Breast epithelium (tissue), 4 donors: ENCODE measurements at places on chromosomes 12 and 14.

- DNase-seq, result no peak
Observed at GRCh38 chr12:75814851-75815754, 216.5 kb downstream of the PHLDA1 start.

GRCh38 chr12:68007466-68007865 lies 18.2 kb downstream of the IFNG-AS1 start:
- no peak for DNase-seq

DNA sequence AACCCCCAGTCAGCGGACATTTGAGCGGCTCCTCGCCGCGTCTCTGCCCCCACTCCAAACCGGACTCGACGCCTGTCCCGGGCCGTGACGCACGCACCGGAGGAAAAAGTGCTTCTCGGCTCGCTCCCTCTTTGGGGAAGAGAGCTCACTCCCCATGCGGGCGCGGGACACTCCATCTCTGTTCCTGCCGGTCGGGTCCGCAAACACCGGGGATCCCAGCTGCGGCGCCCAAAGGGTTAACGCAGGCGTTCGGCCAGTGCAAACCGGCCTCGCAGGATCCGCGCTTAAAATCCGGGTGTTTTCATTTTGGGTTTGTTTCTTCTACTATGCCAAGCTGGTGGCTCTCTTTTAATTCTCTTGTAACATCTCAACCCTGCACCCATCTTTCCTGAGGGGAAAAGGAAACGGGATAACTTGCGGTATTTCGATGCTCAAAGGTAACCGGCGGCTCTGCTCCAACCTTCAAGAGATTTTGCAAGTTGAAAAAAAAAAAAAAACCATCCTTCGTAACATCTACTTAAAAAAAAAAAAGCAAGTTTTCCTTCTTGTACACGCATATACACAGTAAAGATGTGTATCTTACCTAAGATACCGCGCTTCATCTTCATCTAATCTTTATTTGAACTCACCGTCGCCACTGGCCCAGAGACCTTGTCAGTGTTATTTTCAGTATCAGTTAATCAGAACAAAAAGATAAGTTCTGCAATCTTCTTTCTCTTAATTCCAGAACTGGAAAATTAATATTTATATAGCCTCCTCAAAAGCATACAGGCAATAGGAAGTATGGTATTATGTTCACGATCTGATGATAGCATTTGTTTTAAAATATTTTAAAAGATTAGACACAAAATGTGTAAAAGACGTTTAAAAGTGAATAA lies 1.6 kb upstream of the ATP2B1 start:
- peak; percentile 65 for DNase-seq

GRCh38 chr12:572532-572899 lies 90.7 kb downstream of the NINJ2 start:
- no peak for DNase-seq

GRCh38 chr14:100896369-100897060 lies 7.0 kb downstream of the RTL1 start:
- peak; percentile 28 for DNase-seq

DNA sequence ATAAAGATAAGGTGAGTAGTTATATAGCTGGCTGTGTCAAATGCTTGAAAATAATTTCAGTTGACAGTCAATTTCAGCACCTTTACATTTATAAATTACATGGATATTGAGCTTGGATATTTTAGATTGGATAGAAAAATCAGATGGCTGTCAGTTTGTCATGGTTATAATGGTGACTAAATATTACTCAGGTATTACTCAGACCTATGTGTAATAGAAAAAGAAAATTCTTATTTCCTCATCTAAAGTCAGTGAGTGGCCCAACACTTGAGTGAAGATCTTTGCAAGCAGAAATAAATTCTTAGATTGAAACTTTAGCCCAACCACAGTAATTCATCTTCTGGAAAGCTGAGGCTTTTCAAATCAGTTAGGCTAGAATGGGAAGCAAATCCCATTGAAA lies 354.4 kb downstream of the NAV3 start:
- no peak for DNase-seq

DNA sequence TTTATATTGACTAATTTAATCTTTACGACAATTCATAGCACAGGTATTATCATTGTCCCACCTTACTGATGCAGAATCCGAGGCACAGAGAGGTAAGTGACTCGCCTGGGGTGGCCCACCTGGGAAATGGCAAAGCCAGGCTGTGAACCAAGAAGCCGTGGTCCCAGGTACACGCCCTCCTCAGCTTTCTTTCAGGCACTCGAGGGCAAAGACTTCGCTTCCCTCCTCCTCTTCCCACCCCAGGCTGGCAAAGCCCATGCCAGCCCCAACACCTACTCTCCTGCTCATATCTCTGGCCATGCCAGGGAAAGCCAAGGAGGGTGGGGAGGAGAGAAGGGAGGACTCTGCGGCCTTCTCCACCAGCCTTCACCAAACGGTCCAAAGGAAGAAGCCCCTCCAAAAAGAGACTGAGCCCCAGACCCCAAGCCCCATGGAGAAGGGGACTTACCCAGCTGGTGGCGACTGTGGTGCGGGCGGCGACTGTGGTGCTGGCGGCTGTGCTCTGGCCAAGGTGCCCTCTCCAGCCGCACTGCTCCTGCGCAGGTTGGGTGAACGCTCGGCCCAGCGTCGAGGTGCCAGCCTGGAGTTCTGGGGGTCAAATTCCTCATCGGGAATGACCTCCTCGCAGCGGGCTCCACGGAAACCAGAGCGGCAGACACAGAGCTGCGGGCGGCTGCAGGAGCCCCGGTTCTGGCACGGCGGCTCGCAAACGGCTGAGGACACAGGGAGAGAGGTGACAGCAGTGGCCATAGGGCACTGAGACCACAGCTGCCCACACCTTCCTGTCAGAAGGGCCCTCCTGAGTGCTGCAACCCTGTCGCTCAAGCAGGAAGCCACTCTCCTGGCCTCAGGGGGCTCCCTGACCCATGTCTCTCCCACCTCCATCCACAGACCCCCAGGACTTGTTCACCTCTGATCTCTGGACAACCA lies 26.4 kb downstream of the LTBP2 start:
- DNase-seq, result no peak

DNA sequence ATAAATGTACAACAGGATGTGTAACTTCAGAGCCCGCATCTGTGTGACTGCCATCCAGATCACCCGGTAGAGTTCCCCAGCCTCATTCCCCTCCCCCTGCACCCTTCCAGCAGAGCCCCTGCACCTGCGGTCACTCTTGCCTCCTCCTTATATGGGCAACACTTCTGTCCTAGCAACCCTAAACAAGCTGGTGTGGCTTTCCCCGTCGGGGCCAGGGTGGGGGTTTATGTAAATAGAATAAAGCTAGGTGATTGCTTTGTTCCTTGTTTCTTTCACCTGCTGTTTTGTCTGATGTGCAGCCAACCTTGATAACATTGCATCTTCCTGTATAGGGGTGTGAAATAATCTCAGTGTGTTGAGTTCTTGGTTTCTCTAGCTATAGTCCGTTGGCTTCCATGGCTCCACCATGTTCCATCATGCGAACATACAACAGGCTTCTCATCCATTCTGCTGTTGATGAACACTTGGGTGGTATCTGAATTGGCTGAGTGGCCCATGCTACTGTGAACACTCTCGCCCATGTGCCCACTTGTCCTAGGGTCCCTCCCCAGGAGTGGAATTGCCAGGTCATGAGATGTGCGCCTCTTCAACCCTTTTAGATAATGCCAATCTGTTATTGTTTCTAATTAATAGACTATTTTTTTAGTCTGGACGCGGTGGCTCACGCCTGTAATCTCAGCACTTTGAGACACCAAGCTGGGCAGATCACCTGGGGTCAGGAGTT lies 102.2 kb downstream of the KIF26A start:
- DNase-seq, result no peak

- no peak for DNase-seq
Observed at GRCh38 chr12:76890151-76891143, 11.6 kb upstream of the CSRP2 start.

GRCh38 chr14:23302290-23303225 lies at the start of gene PPP1R3E:
Gene PPP1R3E (minus strand): TSS chr14:23302859. CDS start chr14:23302576, 283 bp downstream.
- DNase-seq, result no peak

DNA sequence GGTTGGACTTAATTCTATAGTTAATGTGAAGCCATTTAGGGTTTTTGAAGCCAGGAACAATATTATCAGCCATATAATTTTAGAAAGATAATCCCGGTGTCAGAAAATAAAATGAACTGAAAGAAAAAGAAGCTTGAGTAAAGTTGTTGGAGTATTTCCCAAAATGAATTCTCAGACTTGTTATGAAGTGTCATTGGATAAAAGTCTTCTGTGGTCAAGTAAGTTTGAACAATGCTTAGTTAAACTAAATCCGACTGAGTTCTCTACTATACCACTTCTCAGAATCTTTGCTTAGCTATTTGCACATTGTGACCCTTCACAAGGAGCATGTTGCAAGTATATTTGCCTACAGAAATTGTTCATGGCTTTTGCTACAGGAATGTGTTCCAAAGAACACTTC lies 17.5 kb upstream of the FLRT2 start:
- DNase-seq, result no peak

GRCh38 chr14:32408018-32408417 lies 78.9 kb downstream of the AKAP6 start:
- DNase-seq, result peak; percentile 28

- DNase-seq, result no peak
Observed at GRCh38 chr14:60777856-60778578, 43.5 kb downstream of the MNAT1 start.

DNA sequence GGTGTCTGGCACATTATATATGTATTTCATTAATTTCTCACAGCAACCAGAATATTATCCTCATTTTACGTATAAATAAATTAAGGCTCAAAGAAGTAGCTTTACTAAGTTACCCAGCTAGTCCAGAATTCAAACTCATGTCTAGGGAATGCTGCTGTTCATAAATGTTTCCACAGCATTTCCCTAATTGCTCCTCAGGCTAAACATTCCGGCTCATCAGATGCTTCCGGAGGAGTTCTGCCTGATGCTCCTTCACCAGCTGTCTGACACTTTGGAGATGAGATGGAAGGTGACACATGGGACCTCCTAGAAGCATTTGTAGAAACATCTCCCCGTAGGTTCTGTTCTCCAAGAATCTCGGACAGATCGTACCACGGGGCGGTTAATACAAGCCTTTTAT lies 12.1 kb downstream of the KRT85 start:
- DNase-seq, result peak; percentile 25

GRCh38 chr14:88614218-88614907 lies 51.5 kb downstream of the ZC3H14 start:
- no peak for DNase-seq

- no peak for DNase-seq
Observed at GRCh38 chr12:79555028-79555925, 135.5 kb downstream of the PAWR start.

DNA sequence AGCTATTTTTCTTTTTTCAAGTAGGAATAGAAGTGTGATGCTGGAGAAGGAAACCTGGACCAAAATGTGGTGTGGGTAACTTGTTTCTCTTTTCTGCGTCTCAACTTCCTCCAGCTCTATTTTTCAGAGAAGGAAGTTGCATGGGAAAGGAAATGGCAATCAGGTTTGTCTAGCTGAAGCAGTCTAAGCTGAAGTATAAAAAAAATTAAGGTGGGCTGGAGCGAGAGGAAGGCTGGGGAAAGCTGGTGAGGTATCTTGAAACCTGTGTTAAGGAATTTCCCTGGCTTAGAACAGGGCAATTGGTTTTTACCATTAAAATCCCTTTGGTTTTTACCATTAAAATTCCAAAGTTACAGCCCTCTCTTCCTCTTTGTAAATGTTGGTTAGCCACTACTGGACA lies 34.2 kb upstream of the NINJ2 start:
- no peak for DNase-seq

DNA sequence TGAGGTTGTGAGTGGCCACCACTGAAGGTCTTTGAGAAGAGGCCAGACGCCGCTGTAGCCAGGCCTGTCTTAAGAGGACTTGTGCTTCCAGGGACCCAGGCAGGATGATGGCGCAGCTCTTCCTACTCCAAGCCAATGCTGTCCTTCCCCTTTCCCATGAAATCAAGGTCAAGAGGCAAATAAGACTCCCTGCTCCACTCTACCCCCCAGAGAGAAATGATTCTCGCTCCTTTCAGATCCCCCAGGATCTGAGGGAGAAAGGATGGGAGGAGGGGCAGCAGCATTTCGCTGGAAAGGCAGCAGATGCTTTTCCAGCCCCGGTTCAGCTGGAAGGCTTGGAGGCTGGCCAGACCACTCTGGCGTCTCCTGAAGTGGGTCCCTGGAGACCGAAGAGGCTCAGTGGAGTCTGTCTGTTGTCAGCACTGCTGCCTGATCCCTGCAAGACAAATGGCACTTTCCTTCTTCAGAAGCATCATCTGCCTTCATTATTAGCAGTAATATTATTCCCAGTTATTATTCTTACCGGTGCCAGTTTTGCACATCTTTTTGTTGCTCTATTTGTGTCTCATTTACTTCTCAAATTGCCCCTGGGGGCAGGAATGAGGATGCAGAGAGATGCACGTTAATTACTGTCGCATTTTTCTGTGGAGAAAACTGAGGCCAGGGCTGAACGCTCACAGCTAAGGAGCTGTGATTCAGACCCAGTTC lies 51.4 kb downstream of the C14orf132 start:
- DNase-seq, result no peak

DNA sequence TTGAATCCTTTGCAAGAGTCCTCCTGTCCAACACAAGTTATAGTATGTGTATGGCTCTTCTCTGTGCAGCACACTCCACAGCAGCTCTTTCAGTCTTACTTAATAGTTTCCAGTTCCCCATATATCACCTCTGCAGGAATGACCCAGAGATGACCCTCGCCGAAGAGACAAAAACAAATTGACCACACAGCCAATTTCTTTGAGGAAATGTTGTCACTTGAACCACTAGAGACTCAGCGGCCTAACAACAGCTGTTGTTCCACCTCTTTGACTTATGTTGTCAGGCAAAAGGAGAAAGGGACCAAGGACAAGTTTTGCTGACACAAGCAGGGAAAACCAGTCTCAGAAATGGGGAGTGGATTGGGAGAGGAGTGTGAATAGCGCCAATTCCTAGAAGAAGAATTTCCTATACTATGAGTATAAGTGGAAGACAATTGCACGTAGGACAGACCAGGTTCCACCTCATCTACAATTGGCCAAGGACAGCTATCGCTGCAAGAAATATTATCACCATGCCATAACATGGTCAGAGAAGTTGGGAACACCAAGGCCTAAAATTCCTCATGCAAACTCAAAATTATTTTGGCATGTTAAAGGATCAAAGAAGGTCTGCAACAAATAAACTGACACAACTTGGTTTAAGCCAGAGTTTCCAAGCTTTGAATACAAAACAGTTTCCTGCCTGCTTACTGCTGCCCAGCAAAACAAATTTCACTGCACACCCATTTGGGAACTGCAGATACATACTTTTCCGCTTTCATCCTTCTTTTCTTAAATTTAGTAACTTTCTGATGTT lies 41.7 kb upstream of the ITPR2 start:
- DNase-seq, result no peak

GRCh38 chr14:100684154-100684553 lies 42.5 kb upstream of the DLK1 start:
- DNase-seq, result no peak

DNA sequence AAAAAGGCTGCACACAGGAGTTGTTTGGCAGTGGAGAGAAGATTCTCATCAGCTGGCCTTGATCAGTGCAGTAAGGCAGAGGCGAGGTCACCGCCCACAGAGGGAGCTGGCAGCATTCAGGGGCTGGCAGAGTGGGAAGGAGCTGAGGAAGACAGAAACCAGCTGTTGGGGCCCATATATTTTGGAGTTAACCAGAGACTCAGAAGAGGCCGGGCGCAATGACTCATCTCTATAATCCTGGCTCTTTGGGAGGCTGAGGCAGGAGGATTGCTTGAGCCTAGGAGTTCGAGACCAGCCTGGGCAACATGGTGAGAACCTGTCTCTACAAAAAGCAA lies 17.7 kb downstream of the SMCO2 start:
- DNase-seq, result no peak

GRCh38 chr14:30655658-30656057 lies 33.5 kb downstream of the SCFD1 start:
- no peak for DNase-seq
